Left lung (tissue), 14 donors: ENCODE measurements at places on chromosomes 2 and 18.
A peak's percentile ranks its signal among the peaks of the same experiment; 100 is the strongest.

GRCh38 chr2:209922116-209922515 is 80.3 kb upstream of the RPE start:
- no peak for DNase-seq
- H3K4me3 ChIP-seq: no peak overlapping the region
- H3K36me3 ChIP-seq: no peaks in the 10 kb centered on the region

DNA sequence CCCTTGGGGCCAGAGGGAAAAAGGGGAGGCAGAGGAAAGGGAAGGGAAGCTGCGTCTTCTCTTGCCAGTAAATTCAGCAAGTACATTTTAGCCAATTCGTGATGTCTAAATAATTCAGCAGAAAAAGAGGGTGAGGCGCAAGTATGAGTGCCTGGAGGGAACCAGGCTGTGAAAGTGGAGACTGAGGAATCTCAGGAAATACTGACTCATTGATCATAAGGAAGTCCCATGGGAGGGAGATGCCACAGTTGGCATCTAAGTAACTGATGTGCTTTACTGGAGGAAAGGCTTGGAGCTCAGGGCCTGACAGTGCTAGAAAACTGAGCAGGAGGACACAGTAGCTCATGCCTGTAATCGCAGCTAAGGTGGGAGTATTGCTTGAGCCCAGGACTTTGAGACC is 31.1 kb downstream of the KIF5C start:
- no peaks in the 10 kb centered on the region for H3K27me3 ChIP-seq
- H3K4me3 ChIP-seq: no peak overlapping the region
- H3K36me3 ChIP-seq: no peaks in the 10 kb centered on the region
- no peaks in the 10 kb centered on the region for H3K4me1 ChIP-seq
- no peak for DNase-seq
- no peak overlapping the region for H3K27ac ChIP-seq

GRCh38 chr2:183919926-183920325 is 678.4 kb upstream of the ZNF804A start:
- H3K27me3 ChIP-seq: no peaks in the 10 kb centered on the region
- DNase-seq: no peak
- H3K4me3 ChIP-seq: no peak overlapping the region
- no peak overlapping the region for H3K27ac ChIP-seq

- DNase-seq: no peak
- H3K27ac ChIP-seq: no peak overlapping the region
- H3K4me1 ChIP-seq: peaks cover 14% of the 10 kb centered on the region
- no peaks in the 10 kb centered on the region for H3K36me3 ChIP-seq
- no peaks in the 10 kb centered on the region for H3K27me3 ChIP-seq
Measured at GRCh38 chr2:12045864-12046291, 299.4 kb downstream of the LPIN1 start.

DNA sequence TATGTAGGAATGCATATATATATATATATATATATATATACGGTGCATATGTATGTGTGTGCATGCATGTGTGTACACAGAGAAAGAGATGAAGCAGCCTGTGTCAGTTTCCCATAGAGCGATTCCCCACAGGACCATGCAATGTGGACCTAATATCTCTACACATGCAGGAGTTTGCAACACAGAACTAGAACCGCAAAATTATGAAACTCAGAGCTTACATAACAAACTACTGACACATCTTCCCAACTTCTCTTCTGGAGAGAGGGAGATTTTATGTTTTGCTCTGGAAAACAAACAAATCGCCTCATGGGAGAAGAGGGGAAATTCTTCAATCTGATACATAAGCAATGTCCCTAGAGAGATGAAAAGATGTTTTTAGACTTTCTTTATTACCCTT is 377.2 kb downstream of the LRATD1 start:
- H3K4me3 ChIP-seq: no peak overlapping the region
- no peaks in the 10 kb centered on the region for H3K36me3 ChIP-seq
- no peak for DNase-seq
- no peaks in the 10 kb centered on the region for H3K4me1 ChIP-seq
- H3K27ac ChIP-seq: no peak overlapping the region
- H3K27me3 ChIP-seq: no peaks in the 10 kb centered on the region

GRCh38 chr2:190835303-190835930 is 45.2 kb upstream of the GLS start:
- H3K4me1 ChIP-seq: no peaks in the 10 kb centered on the region
- no peaks in the 10 kb centered on the region for H3K36me3 ChIP-seq
- peak; percentile 54 for DNase-seq
- H3K4me3 ChIP-seq: no peak overlapping the region

DNA sequence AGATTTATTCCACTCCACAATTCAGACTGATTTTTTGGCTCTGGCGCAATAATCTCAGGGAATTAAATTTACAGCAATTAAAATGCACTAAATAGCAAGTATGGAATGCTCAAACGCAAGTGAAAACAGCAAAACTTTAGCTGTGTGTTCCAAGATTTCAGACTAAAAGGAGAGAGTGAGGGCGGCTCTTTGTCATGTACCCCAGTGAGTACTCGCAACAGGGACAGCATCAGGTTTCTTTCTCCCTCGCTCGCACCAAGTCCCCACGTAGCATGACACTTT is 1.1 kb downstream of the ROCK2 start:
- peaks cover 68% of the 10 kb centered on the region for H3K4me1 ChIP-seq
- no peaks in the 10 kb centered on the region for H3K27me3 ChIP-seq
- no peaks in the 10 kb centered on the region for H3K36me3 ChIP-seq
- H3K4me3 ChIP-seq: peak overlapping the region; percentile 93
- DNase-seq: no peak
